Left ventricle myocardium inferior (tissue), 1 donor: ENCODE measurements at places on chromosomes 7 and 10. TPM values are rescaled to one million over a fixed set of nuclear protein-coding genes. Genes with fewer than 3 reads are reported as not detected.

DNA sequence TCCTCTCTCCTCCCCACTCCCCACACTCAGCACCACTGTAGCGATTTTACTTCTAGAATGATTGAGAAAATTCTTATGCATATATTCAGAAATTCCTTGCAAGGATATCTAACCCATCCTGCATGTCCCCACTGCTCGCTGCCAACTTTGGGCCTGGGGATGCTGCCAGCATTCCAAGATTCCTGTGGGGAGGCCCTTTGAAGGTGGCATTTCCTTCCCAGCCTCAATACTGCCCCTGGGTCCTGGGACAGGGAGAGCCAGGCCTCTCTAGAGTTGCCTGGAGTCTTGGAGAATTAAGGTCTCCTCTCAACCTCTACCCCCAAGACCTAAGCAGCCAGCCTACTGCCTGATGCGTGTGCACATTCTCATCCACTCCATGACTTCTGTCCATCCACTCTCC is 303.5 kb downstream of the NEBL start:
- no peaks in the 10 kb centered on the region for H3K36me3 ChIP-seq
- no peaks in the 10 kb centered on the region for H3K27me3 ChIP-seq
- H3K4me1 ChIP-seq, result peaks cover 20% of the 10 kb centered on the region
- DNase-seq, result no peak

DNA sequence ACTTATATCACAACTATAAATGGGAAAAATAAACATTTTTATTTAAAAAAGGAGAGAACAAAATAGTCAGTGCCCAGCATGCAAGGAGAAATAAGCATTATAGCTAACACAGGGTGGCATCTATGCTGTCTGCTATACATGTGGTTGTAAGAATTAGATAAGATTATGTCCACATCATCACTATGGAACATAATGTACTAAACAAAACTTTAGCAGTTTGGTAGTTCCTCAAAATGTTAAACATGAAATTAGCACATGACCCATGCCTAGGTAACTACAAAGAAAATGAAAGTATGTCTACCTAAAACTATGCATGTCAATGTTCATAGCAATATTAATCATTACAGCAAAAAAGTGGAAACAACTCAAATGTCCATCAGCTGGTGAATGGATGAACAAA is 28.7 kb upstream of the RUFY2 start:
- H3K27ac ChIP-seq, result no peak overlapping the region
- H3K36me3 ChIP-seq, result peaks cover 5% of the 10 kb centered on the region
- no peaks in the 10 kb centered on the region for H3K4me1 ChIP-seq
- DNase-seq, result no peak

GRCh38 chr7:47991741-47992311 is 12.4 kb upstream of the HUS1 start:
- H3K4me3 ChIP-seq, result peak overlapping the region; percentile 70
- H3K4me1 ChIP-seq, result peaks cover 11% of the 10 kb centered on the region
- DNase-seq, result peak; percentile 88
- H3K27ac ChIP-seq, result peak overlapping the region; percentile 71
- no peaks in the 10 kb centered on the region for H3K27me3 ChIP-seq
- H3K36me3 ChIP-seq, result no peaks in the 10 kb centered on the region

DNA sequence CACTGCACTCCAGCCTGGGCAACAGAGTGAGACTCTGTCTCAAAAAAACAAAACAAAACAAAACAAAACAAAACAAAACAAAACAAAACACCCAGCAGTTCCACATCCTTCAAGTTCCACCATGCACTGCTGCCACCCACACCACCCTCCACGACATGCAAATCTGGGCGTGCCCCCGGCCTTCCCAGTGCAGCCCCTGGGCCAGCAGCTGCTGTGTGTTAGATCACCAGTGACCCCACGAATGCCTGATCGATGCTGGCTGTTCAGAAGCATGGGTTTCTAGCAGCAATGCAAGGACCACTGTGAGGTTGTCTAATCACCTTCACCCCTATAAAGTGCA is 36.3 kb downstream of the ELFN1 start:
- peaks cover 18% of the 10 kb centered on the region for H3K36me3 ChIP-seq
- DNase-seq, result no peak
- H3K27ac ChIP-seq, result no peak overlapping the region

- H3K27me3 ChIP-seq, result peaks cover 6% of the 10 kb centered on the region
- no peak overlapping the region for H3K27ac ChIP-seq
- peaks cover 27% of the 10 kb centered on the region for H3K4me1 ChIP-seq
- H3K36me3 ChIP-seq, result peaks cover 5% of the 10 kb centered on the region
- H3K4me3 ChIP-seq, result no peak overlapping the region
Measured at GRCh38 chr7:45187946-45188411, 30.4 kb downstream of the RAMP3 start.

- DNase-seq, result no peak
- H3K27ac ChIP-seq, result no peak overlapping the region
- no peaks in the 10 kb centered on the region for H3K4me1 ChIP-seq
- no peaks in the 10 kb centered on the region for H3K36me3 ChIP-seq
Measured at GRCh38 chr7:43569424-43569823, 13.5 kb upstream of the STK17A start.

GRCh38 chr10:11179516-11180105 is 161.9 kb downstream of the CELF2 start:
- peak overlapping the region; percentile 78 for H3K27ac ChIP-seq
- no peak overlapping the region for H3K4me3 ChIP-seq
- no peak for DNase-seq
- no peaks in the 10 kb centered on the region for H3K27me3 ChIP-seq
- H3K36me3 ChIP-seq, result no peaks in the 10 kb centered on the region
- H3K4me1 ChIP-seq, result peaks cover 94% of the 10 kb centered on the region

DNA sequence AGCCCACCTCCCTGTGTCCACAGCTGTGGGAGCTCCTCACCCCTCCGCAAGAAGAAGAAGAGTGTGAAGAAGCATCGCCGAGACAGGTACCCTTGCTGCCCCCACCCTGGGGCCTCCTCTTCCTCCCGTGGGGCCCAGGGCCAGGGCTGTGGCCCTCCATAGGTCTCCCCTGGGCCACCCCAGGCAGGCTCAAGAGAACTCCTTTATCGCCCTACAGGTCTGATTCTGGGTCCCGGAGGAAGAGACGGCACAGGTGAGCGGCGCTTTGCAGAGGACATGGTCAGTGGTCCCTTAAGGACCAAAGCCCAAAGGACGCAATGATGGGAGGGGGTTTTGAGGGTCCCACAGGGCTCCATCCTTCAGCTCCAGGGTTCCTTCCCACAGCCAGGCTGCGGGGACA is 41.1 kb upstream of the HSPB1 start:
- H3K27me3 ChIP-seq, result peaks cover 83% of the 10 kb centered on the region

The CYP3A7 gene
- not detected for total RNA-seq

The ZNF425 gene
- total RNA-seq, result 0.58 TPM

The MBL2 gene
- total RNA-seq, result not detected

The NKX6-2 gene
- total RNA-seq, result not detected
